ENCODE measurements at places on chromosomes 3 and 15.

GRCh38 chr15:28113394-28114113 is 14.4 kb upstream of the OCA2 start:
- no peak for DNase-seq

DNA sequence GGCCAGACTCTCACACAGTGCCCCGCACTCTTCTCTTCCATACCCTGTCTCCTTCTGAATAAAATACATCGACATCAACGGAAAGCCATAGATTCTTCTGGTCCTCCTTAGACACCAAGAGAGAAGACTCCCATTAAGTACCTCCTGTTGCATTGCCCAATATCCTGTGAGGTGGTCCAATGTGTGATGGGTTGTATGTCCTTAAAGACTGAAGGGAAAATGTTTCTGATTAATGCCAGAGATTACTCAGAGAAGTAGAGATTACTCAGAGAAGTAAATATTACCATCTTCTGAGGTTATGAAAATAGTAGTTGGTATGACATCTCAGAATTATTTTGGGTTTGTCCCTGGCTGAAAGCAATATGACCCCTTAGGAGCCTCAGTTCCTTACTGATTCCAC is 60.8 kb upstream of the GALNT15 start:
- no peak for DNase-seq

DNA sequence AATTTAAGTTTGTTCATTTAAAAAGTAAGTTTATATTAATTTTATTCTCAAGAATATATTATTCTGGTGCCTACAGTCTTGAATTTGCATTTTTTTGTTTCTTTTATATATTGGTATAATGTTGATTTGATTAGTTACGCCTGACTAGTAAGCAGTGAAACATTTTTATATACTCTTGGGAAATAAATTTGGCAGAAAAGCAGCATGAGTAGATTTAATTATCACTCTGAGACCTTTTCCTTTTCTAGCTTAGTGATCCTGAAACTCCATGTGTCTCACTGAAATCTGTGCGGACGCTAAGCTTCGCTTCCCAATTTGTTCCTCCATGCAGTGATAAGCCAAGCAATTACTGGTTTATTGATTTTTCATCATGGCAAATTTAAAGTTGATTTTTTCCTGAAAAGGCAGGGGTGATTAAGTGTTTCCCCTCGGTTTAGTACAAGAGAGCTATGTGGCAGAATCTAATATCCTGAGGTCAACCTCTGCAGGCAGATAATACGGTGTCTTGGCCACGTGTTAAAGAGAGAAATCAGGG is 87.2 kb upstream of the MLF1 start:
- no peak for DNase-seq

- no peak for DNase-seq
Measured at GRCh38 chr3:31729573-31729972, 196.8 kb downstream of the STT3B start.

GRCh38 chr3:134908271-134908670 is 113.2 kb downstream of the EPHB1 start:
- no peak for DNase-seq

- no peak for DNase-seq
Measured at GRCh38 chr15:63941698-63942465, 104.4 kb downstream of the DAPK2 start.

DNA sequence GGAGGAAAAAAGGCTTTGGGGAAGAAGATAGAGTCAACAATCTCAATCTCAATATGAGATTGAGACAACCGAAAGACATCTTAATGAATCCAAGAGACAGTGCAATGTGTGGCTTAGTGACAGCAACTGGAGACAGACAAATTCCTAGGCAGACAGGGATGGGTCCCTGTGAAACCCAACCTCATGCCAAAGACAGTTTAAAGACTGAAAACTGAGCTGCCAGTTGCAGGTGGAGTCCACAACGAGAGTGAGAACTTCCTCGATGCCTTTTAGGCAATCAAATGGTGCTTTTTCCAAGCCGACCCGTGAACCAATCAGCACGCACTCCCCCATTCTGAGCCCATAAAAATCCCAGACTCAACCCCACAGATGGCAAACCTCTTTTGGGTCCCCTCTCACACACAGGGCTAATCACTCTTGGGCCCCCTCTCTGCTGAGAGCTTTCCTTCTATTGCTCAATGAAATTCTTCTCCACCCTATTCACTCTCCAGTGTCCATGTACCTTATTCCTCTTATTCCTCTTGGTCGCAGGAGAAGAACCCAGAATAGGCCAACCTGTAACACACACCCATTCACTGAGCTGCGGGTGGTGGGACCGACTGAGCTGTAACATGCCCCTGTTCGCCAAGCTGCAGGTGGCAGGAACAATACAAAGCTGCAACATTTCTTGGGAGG is 34.8 kb downstream of the ZMAT3 start:
- no peak for DNase-seq

DNA sequence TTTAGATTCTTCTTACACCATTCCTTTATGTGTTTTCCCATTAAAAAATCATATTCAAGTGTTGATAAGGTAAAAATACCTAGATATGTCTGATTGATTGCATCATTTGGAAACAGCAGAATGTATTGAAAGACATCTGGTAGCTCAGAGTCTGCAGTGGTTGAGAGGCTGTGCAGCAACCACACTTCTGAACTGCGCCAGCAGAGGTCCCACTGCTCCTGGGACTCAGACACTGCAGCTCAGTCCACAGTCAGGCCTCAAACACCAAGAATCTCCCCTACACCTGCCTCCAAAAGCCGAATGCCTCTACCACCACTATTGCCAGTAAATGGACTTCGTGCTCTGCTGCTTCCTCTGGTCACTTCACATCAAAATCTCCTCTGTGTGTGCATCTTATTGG is 176.9 kb upstream of the LMCD1 start:
- DNase-seq = no peak

DNA sequence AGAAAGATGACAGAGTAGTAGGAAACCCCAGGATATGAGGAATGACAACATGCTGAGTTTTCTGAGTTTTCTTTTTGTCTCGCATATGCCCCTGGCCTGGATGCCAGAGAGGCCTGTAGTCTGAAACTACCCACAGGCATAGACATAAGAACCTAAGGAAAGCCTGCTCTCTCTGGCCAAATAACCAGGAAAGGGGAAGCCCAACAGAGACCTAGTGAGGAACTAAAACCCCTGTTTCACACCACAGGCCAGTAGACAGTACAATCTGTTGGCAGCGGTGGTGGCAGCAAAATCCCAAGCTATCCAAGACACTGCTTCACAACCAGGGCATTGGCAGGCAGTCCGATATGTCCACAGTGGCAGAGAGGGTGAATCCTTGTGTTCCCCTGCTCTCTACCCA is 55.0 kb upstream of the DCP1A start:
- DNase-seq = no peak

DNA sequence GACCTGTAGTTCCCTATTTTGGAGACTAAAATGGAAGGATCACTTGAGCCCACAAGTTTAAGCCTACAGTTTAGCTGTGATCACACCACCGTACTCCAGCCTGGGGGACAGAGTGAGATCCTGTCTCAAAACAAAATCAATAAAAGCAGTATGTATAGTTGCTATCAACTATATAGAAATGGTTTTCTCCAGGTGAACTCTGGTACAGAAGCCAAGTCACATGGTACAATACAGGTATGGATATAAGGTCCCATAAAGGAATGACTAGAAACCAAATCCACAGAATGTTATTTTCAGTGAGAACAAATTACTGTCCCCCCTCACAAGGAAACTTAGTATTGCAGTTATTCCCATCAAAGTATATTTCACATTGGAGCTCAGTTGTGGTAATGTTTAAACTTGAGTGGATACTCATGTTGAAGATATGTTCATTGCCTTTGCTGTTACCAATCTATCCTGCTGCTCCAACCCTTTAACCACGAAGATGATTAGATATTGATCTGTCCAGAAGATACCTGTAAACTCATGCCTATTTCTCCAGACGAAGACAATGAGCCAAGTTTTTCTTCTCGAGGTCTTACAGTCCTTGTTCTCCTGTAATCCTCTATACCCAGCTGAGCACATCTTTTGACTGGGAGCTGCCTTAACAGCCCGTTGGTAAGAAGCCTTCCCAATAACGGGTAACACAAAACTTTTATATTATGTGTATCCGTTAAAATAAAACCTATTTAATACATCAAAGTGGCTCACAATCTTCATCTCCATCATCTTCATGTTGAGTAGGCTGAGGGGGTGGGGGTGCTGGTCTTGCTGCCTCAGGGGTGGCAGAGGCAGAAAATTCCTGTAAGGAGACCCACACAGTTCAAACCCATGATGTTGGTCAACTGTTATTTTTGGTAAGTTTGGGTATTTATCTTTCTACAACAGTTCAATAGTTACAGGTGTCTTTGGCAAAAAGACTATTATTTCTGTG is 24.6 kb downstream of the TRA2B start:
- no peak for DNase-seq

DNA sequence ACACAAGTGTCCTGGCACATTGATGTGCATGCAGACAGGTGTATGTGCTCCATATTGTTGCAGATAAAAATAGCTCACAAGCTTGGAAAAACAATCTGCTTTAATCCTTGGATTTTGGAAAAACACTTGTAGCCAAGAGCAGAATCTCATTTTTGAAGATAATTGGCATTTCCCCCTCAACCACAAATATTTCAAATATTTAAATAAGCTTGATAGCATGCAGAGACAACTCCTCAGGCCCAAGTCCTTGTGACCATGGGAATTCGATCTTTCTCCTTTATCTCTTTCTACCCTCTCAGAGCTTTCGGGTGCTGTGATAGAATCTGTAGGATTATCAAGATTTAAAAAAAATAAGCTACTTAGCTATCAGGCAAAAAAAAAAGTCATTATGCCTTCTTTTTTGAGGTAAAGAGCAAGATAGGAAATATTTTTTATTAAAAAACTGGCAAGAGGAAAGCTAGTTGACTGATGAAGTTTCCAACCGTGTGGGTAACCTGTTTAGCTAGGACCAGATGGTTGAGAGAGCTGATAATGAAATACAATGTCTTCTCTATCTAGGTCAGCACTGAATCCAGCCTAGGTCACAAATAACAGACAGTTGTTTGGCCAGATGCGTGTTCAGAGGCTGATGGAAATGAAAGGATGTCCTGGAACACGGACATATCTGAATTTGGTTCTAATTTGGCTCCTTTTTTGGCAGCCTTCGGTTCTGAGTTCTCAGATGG is 54.9 kb upstream of the SNRK start:
- no peak for DNase-seq

- no peak for DNase-seq
Measured at GRCh38 chr15:50390554-50391264, 33.5 kb upstream of the USP8 start.

GRCh38 chr15:92683511-92683834 is 27.9 kb upstream of the FAM174B start:
- no peak for DNase-seq

- no peak for DNase-seq
Measured at GRCh38 chr15:70099967-70100473, 2.3 kb upstream of the TLE3 start.

GRCh38 chr3:112109322-112109721 is 23.1 kb downstream of the C3orf52 start:
- no peak for DNase-seq

DNA sequence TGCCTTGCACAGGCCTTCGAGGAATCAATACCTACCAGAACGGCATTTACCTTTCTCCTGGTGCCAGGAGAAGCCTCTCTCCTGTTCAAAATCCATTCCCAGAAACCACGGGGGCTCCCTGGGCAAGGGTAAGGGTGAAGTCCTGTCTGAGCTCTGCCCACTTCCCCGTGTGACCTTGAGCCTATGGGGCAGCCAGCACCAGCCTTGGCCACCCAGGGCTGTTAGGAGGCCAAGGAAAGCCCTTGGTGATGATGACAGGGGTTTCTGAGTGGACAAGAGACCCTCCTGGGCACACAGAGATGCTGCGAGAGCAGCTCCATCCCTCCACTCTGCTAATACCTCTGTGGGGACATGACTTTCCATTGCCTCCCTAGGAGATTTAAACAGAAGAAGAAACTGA is 5.9 kb downstream of the SCN5A start:
- DNase-seq = no peak

DNA sequence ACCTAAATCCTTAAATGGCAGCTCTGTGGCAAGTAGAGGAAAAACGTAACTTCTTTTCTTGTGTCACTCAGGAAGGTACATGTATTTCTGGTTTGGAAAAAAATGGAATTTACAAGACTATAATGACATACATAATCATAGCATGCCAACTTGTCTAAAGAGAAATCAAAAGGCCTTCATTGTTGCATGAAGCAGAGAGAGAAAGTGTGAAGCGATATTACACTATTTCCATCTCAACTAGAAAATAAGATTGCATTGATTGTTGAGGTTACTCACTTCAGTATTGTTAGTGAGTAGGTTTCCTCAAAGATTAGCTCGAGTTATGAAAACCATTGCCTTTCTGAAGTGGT is 67.2 kb upstream of the GCSAM start:
- DNase-seq = no peak

DNA sequence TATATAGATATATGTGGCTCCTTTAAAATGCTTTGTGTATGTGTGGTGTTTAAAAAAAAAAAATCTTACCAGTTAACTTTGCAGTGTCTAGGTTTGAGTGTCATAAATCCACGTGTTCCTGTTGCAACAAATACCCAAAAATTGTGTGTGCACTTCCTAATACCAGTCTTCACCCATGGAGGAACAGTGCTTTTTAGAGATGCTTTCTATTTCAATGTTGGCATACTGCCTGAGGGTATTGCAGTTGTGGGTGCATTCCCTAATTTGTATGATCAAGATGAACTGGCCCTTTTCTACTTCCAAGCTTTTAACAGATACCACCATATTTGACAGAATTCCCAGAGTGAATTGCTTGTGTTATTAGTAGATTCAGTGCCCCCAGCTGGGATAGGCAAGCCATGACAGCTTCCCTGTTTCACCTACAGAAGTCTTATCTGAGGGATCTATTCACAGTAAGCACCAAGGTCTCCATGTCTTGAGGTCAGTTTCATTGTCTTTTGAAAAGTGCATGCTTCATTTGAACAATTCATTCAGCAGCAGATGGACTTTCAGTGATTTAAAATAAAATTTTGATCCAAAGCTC is 68.9 kb upstream of the GOLGA6B start:
- DNase-seq = no peak

DNA sequence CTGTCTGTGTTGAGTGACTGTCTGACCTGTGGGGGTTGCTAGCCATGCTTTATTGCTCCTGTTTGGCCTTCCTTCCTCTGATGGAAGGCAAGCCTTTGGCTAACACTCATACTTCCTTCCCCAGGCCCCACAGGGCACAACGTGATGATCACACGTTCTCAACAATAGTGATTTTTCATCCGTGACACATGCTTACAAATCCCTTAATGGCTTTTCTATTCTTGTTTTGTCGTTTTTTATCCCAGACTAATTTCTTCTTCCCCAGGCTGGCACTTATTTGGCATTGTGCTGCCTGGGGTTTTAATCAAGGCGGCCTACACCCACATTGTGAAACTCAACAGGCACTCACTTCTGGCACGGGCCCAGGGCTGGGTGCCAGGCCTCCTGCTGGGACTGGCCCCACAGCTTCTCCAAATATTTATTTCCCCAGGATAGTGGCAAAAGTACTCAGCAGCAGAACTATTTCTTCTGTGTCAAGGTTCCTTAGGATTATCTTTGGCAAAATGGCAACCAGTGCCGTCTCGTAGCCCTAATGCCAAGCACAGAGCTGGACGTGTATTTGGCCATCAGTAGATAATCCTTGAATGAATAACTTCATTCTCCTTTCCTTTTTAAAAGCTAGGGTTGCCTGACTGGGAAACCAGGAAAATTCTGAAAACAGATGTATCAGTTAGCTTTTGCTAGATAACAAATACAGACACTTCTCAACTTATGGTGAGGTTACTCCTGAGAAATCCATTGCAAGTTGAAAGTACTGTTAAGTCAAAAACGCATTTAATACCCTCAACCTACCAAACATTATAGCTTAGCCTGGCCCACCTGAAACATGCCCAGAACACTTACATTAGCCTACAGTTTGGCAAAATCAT is 30.6 kb downstream of the CMTM7 start:
- peak; percentile 80 for DNase-seq

Measured in tibial nerve (tissue), 4 donors.